ENCODE measurements at places on chromosomes 3 and 15. TPM values are rescaled to one million over a fixed set of nuclear protein-coding genes. Genes with fewer than 3 reads are reported as not detected.

DNA sequence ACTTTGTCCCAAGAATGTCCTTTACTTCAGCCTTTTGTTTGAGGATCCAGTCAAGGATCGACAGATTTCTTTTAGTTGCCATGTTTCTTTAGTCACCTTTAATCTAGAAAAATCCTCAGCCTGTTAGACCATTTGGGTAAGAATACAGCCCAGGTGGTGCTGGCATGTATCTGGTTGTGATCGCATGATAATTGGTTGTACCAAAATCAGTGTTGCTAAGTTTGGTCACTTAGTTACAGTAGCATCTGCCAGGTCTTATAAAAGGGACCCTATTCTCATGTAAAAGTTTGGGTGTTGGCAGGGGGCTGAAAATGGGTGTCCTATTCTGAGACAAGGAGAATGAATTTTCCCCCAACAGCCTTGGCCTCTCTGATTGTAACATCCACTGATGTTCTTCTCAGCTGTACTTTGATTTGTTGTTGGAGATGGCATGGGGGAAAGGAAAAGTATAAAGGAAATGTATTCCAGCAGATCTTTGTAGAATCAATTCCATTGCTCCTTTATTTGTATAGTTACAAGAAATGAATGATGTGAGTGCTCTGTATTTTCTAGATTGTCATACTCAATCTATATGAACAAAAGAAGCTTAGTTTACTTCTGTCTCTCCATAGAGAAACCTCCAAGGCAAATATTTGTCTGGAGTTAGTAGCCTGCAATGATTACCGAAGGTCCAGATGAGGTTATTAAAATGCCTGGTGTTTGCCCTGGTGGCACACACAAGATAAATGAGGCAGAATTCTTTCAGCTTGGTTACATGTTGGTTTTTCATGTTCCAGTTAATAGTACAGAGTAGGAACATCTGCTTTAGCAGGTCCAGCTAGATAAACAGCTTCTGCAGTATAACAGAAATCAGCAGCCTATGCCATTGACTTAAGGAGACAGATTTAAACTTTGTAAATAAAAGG, 65.7 kb downstream of the CMTM8 start:
- no peak for DNase-seq

DNA sequence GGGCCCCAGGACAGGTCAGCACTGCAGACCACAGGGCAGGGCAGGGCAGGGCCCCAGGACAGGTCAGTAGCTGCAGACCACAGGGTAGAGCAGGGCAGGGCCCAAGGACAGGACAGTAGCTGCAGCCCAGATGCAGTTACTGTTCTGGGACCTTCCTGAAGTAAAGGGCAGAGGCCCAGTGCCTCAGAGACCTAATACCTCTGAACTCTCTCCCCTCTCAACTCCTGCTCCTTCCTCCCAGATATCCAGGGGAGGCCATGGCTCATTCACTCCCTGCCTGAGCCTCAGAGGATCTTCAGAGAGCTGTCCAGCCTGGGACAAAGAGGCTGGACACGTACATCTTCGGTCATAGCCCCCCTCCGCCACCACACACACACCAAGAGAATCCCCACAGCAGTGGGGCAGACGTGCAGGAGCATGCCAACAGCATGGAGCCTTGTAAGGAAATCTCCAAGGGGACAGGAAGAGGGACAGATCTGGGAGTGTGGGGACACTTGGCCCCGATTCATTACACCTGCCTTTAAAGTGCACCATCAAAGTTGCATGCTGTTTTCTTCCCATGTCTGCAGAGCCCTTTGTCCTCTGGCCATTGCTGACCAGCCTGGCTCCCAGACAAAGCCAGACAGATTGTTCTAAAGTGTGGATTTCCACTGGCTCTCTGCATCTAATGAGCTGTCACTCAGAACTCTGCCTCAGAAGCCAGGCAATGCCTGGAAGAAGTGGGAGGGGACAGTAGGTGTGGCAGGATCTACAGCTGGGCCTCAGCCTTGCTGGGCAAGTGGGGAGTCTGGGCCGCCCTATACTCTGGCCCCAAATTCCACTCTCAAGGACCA, 24.2 kb upstream of the BUB1B start:
- DNase-seq = no peak

DNA sequence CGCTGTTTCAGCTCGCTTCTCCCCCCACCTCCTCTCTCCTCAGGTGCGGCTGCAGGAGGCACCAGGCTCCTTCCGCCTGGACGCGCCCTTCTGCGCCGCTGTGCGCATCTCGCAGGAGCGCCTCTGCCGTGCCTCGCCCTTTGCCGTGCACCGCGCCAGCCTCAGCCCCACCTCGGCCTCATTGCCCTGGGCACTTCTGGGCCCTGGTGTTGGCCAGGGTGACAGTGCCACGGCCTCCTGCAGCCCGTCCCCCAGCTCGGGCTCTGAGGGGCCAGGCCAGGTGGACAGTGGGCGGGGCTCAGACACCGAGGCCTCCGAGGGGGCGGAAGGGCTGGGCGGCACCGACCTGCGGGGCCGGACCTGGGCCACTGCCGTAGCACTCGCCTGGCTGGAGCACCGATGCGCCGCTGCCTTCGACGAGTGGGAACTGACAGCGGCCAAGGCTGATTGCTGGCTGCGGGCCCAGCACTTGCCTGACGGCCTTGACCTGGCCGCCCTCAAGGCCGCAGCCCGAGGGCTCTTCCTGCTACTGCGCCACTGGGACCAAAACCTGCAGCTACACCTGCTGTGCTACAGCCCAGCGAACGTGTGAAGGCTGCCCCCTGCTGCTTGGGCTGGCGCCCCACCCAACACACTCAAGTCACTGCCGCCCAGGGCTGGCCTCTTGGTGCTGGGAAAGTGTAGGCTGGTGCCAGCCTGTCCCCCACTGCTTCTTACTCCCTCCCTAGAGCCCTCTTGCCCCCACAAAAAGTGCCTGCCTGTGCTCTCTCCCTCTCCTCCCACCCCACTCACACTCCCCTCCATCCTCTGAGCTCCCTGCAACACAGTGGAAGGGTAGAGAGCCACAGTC, 7.1 kb downstream of the ALG3 start:
- no peak for DNase-seq

The GHSR gene
- not detected for polyA plus RNA-seq

The CYP11A1 gene
- polyA plus RNA-seq = 0.14 TPM

The IMP3 gene
- polyA plus RNA-seq = 45.0 TPM

GRCh38 chr3:113531826-113532697, at the start of gene SIDT1:
TSS of gene SIDT1 (plus strand) at chr3:113532555. CDS start at chr3:113533022, 467 bp downstream.
- DNase-seq = no peak

- no peak for DNase-seq
These were observed 4.7 kb upstream of the CEP97 start for GRCh38 chr3:101719604-101720185.

DNA sequence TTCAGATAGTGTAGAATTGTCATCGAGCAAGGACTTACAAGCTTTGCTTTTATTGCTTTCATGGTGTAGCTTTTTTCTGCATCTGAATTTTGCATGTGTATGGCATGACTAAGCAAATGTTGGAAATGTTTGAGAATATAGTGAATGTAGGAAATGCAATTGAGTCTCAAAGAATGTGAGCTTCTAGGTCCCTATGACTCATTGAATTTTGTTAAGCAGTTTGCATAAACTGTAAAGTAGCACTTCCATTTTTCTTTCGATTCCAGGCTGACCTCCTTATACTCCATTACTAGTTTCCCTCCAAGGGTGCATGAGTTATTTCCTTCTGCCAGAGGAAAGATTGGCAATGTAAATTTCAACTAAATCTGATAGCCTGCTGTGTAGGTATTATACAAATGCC, 619.2 kb downstream of the DIPK2A start:
- DNase-seq = no peak

The RLBP1 gene
- 0.03 TPM for polyA plus RNA-seq

- DNase-seq = no peak
These were observed 3.7 kb upstream of the THRB start for GRCh38 chr3:24498391-24498790.

- peak; percentile 81 for DNase-seq
These were observed 407.2 kb upstream of the TGFBR2 start for GRCh38 chr3:30199096-30199759.

- DNase-seq = no peak
These were observed 36.1 kb upstream of the MYO5C start for GRCh38 chr15:52331490-52332240.

The GRK7 gene
- polyA plus RNA-seq = 0.07 TPM

The CHST13 gene
- polyA plus RNA-seq = not detected

DNA sequence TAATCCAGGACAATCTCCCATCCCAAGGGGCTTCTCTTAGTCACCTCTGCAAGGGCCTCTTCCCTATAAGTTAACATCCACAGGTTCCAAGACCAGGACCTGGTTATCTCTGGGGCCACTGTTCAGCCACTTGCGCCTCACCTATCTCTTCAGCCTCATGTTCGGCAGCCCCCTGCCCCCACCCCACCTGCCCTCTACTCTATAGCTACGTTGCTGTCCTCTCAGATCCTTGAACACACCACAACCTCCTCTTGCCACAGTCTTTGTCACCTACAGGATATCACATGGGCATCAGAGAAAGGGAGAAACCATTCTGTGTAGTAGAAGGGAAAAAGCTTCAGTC, 33.9 kb downstream of the SLC41A3 start:
- DNase-seq = no peak

The DOCK3 gene
- 0.01 TPM for polyA plus RNA-seq

The GOLGA6L7 gene
- not detected for polyA plus RNA-seq

The FEZF2 gene
- not detected for polyA plus RNA-seq

The DNAH12 gene
- polyA plus RNA-seq = under 0.01 TPM

DNA sequence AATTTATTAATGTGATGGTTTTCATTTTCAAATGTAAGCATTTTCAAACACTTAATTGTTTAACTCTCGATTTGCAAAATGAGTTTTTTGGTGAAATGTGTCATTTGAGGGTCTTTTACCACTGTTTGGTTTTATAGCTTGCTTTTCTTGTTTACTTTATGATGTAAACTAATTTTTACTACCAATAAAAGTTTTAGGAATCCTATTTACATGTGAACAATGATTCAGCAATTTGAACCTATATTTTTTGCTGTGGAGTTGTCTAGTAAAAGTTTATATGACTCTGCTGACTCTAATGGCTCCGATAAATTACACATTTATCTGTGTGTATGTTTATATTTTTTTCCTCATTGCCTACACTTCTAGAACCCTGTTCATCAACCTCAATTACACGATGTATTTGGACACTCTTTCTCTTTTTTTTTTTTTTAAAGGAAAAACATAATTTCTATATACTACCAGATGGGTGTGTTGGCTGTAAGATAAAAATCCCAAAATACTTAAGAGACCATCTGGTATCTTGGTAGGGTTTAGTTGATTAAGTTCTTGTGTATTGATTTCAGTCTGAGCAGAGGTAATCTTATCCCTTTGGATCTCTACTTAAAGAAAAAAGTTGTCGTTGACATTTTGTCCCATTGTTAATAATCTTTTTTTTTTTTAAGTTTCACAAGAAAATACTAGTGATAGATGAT, 89.5 kb downstream of the PTPRG start:
- no peak for DNase-seq

GRCh38 chr15:64001148-64001547, 45.1 kb downstream of the DAPK2 start:
- no peak for DNase-seq

The COL8A1 gene
- 2.3 TPM for polyA plus RNA-seq

The HESX1 gene
- polyA plus RNA-seq = 0.18 TPM

DNA sequence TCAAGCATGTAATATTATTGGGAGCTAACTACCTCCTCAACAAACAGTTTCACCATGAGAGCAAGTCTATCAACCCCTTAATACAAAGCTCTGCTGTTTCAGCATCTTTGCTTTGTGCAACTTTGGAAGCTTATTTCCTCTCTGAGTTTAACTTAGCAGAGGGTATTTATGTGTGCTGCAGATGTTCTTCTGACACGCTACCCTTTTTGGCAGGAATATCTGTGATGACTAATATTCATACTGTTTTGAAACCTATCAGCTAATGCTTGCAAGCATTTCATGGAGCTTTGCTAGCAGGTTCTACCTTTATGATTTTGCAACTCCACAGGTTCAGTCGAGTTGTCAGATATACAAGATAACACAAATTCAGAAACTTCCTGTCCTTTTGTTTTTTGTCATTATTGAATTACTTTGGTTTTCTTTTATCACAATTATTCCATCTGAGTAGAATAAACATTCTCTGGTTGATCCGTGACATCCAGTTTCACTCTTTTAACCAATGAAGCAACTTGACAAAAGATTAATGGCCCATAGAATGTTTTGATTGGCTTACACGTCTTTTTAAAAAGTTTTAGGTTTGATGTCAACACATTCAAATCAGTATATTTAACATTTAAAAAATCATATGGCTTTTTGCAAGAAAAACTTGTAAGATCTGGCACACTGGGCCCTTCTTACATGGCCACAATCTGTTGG, 1.7 kb upstream of the SLC9A9 start:
- no peak for DNase-seq

GRCh38 chr3:100737334-100737733, 28.0 kb downstream of the TFG start:
- DNase-seq = no peak

- DNase-seq = no peak
These were observed 732 bp upstream of the CRTC3 start for GRCh38 chr15:90529011-90529370.

The ZNF620 gene
- polyA plus RNA-seq = 1.1 TPM

The ARIH1 gene
- polyA plus RNA-seq = 75.6 TPM

DNA sequence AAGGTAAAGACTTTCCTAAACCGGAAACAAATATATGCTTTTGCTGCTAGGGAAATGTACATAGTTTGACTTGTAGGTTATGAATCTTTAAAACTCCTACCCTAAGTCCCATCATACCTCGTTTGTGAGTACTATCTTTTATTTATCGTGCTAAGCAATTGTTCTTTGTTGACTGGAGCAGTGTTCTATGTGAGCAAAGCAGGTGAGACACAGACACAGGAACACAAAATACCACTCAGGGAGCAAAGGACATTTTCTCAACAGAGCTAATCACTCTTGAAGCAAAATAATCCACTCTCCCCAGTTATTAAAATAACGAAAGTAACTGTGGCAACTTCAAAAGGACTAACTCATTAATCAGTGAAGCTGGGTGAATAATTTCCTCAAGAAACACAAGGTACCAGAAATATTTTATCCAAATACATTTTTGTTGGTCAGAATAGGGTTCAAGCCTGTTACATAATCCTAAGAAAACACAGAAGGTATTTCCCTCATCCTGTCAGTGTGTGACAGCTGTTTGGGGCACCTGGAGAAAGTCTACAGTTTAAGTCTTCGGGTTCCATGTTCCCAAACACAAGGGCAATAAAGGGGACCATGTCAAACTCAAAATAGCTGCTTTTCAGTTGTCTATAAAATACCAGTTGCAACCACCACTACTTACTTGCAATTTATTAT, 407.7 kb downstream of the FOXP1 start:
- no peak for DNase-seq

DNA sequence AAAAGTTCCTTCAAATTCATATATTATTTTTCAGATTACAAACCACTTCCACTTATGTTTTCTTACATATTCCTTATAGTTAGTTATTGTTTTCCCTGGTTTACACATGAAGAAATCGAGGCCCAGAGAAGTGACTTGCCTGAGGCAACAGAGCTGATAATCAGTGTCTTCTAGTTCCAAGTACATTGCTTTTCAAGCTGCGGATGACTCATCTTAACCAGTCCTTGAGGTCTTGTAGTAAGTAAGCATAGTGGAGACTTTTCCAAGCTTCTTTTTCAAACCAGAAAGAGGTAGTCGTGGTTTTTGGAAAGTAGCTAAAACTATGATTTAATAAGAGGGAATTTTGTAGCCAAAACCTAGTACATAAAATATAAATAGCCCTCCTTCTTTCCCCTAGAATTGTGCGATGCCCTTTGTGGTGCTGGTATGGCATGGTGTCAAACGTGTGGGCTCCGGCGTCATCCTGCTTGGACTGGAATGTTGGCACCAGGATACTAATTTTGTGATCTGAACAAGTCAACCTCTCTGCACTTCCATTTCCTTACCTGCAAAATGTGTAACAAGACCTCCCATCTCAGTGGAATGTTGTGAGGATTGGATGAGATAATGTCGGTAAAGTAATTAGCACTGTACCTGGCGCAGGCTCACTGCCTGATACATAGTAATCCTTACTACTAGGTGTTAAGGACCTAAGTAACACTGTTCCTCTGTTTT, 19.0 kb upstream of the DLG1 start:
- no peak for DNase-seq

Data from psoas muscle (tissue), 8 donors.